CD4-positive, alpha-beta T cell treated with Interleukin-17A for 1 hour (primary cell): ENCODE measurements at places on chromosomes 13 and 19.

DNA sequence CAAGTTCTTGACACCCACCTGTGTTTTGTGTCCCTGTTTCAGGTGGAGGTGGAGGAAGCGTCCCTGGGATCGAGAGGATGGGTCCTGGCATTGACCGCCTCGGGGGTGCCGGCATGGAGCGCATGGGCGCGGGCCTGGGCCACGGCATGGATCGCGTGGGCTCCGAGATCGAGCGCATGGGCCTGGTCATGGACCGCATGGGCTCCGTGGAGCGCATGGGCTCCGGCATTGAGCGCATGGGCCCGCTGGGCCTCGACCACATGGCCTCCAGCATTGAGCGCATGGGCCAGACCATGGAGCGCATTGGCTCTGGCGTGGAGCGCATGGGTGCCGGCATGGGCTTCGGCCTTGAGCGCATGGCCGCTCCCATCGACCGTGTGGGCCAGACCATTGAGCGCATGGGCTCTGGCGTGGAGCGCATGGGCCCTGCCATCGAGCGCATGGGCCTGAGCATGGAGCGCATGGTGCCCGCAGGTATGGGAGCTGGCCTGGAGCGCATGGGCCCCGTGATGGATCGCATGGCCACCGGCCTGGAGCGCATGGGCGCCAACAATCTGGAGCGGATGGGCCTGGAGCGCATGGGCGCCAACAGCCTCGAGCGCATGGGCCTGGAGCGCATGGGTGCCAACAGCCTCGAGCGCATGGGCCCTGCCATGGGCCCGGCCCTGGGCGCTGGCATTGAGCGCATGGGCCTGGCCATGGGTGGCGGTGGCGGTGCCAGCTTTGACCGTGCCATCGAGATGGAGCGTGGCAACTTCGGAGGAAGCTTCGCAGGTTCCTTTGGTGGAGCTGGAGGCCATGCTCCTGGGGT is 16.7 kb downstream of the PRAM1 start:
- no peak for DNase-seq

GRCh38 chr19:43798546-43799409 is 3.5 kb downstream of the LYPD5 start:
- DNase-seq = peak; percentile 47

- DNase-seq = peak; percentile 70
Measured at GRCh38 chr19:40165362-40165937, 25.8 kb upstream of the MAP3K10 start.

DNA sequence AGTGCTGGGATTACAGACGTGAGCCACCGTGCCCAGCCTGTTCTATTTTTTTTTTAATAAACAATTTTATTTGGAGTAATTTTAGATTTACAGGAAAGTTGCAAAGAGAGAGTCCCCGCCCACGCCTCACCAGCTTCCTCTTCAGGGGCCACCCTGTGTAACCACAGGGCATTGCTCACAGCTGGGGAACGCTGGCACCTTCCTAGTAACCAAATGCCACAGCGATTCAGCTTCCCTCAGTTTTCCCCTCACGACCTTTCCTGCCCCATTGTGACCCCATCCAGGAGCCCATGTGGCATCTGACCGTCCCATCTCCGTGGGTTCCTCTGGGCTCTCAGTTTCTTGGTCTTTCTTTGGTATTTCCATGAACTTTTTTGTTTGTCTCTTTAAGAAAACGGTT is 83.9 kb downstream of the GNG7 start:
- peak; percentile 68 for DNase-seq

DNA sequence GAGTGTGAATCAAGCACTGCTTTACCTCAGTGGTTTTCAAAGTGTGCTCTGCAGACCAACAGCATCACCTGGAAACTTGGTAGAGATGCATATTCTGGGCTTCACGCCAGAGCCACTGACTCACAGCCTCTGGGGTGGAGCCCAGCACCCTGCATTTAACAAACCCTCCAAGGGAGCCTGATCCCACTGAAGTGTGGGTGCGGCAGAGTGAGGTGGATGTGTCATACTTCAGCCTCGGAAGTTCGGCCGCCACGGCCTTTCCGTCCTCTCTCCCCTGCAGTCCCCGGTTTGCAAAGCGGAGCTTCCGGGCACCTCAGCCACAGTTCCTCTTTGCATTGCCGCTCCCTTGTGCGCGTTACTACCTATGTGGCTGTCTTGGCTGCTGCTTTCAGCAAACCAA is 33.3 kb upstream of the MICU2 start:
- DNase-seq = peak; percentile 22

DNA sequence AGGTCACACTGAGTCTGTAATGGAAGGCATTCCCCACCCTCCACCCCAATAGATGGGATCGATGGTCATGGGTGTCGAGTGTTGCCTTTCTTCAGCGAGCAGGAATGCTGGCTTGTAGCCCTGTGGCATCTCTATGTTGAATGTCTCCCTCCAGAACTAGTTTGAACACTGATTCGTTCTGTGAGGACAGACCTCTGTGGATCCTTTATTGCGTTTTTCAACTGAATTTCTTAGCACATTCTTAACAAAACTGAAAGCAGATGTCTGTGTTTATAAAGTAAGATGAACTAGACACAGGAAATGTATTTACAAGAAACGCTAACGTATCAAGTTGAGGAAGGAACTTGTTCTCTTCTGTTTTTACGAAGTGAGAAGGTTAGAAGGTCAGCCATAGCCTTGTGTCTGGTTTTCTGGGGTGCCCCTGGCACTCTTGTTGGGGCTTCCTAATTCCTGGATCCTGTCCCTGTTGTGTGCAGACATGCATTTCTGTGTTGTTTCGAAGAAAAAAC is 36.8 kb upstream of the TM9SF2 start:
- DNase-seq = peak; percentile 11

GRCh38 chr19:12287958-12288500 is 6.7 kb downstream of the ZNF44 start:
- DNase-seq = no peak

GRCh38 chr13:112205990-112206389 is 139.0 kb downstream of the SOX1 start:
- DNase-seq = no peak

GRCh38 chr19:46728693-46729339 is 11.9 kb upstream of the PRKD2 start:
- peak; percentile 83 for DNase-seq

- no peak for DNase-seq
Measured at GRCh38 chr13:49112782-49113525, 107.2 kb upstream of the MLNR start.

- no peak for DNase-seq
Measured at GRCh38 chr13:85601526-85601925, 197.7 kb downstream of the SLITRK6 start.

GRCh38 chr19:11626252-11626651 is 29.0 kb downstream of the ZNF627 start:
- no peak for DNase-seq
